ENCODE measurements at places on chromosomes 6 and 20. TPM values are rescaled to one million over a fixed set of nuclear protein-coding genes. Genes with fewer than 3 reads are reported as not detected.

DNA sequence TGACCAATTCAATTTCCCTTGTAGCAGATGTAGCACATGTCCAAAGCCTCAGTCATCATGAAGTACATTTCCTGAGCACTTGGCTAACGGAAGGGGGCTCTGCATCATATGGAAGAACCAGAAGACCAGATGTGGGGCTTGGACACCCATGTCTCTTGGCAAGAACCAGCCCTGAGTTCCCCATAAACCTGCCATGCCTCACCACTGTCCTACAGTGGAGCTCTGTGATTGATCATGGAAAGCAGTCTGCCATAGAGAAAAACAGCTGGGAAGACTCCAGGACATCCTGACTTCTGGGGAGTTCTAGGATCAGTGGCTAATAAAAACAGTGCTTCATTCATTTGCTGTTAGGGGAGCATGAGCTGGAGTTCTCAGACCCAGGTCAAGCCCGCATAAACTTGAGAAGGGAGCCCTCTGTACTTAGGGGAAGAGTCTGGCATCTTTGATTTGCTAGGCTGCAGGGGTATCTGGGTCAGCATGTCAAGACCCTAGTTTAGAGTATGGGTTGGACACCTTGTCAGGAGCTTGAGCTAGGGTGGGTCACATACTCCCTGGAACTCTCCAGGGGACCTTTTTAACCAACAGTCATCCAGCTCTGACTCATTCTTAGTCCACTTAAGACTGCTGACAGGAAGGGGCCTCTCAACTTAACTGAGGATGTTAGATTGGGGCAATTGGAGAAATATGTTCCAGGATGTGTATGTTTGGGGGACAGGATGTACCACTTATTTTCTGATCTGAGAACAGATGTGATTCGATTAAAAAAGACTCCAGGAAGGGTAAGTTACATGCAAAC, 26.3 kb upstream of the TRAM2 start:
- DNase-seq = no peak

GRCh38 chr20:22274330-22274729, 310.0 kb downstream of the FOXA2 start:
- DNase-seq = no peak

Gene TRIM10
- total RNA-seq = 1.9 TPM

Gene CYB5R4
- total RNA-seq = 6.7 TPM
